ENCODE measurements at places on chromosomes 6 and 20.

GRCh38 chr6:158909938-158910337 lies 90.1 kb downstream of the RSPH3 start:
- no peak for DNase-seq

GRCh38 chr20:63049561-63050221 lies 42.9 kb upstream of the BHLHE23 start:
- no peak for DNase-seq

- DNase-seq: no peak
These were observed 309.8 kb upstream of the SUPT3H start for GRCh38 chr6:45687570-45687969.

DNA sequence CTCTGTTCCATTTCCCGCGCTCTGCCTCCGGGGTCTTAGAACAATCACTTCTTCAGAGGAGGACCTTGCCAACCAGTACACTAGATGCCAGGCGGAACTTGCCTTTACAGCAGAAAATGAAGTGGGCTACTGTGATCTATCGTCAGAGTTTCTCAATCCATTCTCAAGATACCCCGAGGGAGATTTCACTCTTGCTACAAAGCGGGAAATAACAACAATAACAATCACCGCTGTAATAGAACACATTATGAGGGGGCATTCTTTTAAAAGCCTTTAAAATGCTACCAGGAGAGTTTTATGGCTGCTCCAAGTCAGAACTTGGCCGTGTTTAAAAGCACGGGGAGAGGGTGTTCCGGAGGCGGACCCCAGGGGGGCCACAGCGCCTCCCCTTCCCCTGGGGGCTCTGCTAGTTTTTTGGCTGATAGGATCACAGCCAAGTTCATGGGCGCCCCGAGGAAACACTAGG lies 617.0 kb upstream of the AGPAT4 start:
- DNase-seq: no peak

- DNase-seq: no peak
These were observed 11.8 kb upstream of the ZNF76 start for GRCh38 chr6:35247642-35248231.

DNA sequence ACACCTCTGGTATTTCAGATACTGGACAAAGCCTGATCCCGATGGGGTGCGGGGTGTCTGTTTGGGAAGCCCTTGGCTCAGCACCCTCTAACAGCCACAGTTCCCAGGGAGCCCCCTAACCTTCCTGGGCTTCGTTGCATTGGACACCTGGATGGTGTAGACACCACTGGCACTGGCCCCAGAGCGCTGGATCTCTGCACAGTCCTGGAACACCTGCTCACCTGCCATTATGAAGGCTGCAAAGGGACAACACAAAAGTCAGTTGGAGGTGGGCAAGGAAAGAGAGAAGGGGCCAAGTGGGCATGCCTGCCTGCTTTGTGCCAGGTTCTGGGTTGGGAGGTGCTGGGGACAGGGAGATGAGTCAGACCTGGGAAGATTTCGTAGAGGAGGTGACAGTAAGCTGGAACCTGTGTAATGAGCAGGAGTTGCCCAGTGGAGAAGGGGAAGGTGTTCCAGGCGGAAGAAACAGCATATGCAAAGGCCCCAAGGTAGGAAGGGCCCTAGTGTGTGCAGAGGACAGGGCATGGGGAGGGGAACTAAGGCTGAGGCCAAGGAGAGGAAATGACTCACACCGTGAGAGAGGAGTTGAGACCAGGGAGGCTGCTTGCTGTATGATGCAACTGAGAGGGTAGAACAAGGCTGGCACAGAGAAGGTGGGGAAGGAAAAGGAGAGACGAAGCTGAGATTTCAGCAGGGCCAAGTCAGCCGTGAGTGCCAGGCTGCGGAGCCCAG lies 34.9 kb downstream of the ANGPT4 start:
- no peak for DNase-seq

- peak; percentile 55 for DNase-seq
These were observed 910 bp upstream of the PCSK2 start for GRCh38 chr20:17225851-17226409.

- no peak for DNase-seq
These were observed 27.8 kb upstream of the RPL7L1 start for GRCh38 chr6:42851599-42851998.

GRCh38 chr20:19888269-19888671 lies 128.9 kb upstream of the NAA20 start:
- peak; percentile 91 for DNase-seq

DNA sequence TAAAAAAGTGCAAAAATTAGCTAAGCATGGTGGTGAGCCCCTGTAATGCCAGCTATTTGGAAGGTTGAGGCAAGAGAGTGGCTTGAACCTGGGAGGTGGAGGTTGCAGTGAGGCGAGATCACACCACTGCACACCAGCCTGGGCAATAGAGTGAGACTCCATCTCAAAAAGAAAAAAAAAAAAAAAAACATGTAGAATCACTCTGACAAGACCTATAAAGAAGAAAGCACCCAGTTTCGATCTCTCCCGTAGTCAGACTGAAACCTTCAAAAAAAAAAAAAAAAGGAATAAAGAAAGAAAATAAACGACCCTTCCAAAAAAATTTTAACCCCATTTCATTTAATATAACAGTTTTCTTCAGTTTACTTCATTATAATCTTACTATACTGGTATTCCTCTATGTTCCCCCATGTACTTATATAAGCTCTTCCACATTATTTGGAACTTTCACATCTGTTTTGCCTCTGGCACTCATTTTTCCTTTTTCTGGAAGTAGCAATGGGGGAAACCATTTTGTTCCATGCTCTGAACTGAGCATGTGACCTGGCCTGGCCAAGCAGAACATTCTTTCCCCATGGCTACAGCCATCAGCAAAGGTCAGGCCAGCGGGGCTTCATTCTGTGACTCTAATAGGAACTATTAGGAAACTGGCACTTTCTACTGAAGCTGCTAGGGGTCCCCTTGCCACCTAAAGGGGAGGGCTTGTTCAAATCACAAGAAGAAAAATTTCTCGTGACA lies 9.6 kb downstream of the SLC18B1 start:
- no peak for DNase-seq

DNA sequence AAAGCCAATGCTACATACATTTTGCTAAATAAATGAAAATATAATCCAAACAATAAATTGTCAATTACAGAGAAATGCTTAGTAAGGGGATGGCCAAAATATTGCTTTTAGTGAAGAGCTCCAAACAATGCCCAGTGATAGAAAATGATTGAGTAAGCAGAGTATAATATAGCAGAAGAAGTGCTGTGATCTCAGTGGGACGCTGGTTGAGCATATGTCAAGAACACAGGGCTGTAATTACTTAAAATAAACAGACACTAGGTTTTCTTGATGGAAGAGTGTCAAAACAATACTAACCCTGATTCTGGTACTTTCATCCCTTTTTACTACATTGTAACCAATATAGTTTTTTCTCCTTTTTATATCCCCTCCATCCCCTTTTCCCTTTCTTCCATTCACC lies 150.3 kb downstream of the GRIK2 start:
- DNase-seq: no peak
